ENCODE measurements at places on chromosomes 5 and 9.

DNA sequence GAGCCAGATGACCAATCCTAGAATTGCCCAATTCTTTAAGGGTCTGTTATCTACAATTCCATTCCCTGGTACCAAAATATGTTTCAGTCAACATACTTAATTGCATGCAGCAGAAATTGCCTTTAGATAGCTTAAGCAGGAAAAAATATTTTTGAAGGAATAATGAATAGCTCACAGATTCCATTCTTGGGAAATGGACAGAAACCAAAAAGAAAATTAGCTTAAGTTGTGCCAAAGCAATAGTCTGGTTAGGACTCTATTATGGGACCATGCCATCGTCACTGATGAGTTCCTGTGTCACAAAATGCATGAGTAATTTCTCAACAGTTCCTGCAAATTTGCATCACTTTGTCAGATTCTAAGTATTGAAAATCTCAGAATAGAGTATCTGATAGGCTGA lies 12.3 kb downstream of the ACTBL2 start:
- no peak for DNase-seq

DNA sequence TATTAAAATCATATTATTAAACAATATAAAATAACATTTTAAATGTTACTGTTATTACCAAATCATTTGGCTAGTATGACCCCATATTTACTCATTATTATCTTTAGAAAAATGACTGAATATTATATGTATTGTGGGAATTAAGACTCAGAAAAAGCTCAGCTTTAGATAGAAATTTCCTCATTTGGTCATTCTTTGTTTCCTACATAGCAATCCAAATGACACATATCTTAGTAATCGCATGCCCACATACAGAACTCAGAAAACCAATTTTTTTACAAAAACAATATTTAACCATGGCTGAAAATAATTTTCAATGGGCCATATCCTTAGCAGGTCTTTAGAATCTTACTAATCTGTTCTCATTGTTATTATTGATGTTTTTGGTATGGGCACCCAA lies 53.8 kb upstream of the TSLP start:
- no peak for DNase-seq

DNA sequence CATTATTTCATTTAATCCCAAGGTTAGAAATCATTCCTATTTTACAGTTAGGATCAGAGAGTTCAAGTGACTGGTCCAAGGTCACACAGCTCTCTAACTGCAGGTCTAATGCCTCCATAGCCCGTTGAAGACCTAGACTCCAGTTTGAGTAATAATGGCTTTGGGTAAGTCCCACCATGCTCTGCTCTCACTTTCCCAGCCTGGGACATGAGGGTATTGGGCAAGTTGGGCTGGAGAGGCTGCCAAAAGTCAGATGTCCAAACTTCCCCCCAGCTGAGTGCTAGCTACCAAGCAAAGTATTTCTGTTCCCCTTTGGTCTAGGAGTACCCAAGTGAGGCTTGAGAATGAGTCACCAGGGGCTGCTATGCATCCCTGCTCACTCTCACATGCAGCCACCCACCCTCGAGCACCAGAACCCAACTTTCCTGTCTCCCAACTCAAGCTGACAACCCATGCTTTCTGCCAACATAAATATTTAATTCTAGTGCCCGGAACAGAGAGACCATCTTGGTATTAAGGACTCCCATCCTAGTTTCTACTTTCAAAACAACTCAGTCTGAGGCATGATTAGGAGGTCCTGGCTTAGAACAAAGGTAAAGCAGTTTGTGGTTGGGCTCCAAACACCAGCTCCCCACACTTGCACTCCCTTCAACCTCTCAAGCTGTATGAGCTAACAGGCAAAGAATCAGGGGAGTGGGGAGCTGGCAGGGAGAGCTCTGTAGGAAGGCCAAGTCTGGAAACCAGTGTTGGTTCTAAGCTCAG lies 236.5 kb upstream of the TRIM32 start:
- no peak for DNase-seq

GRCh38 chr5:136811551-136811950 lies 446.2 kb upstream of the TRPC7 start:
- DNase-seq, result no peak

GRCh38 chr5:102529447-102529846 lies 30.6 kb upstream of the SLCO6A1 start:
- DNase-seq, result no peak

DNA sequence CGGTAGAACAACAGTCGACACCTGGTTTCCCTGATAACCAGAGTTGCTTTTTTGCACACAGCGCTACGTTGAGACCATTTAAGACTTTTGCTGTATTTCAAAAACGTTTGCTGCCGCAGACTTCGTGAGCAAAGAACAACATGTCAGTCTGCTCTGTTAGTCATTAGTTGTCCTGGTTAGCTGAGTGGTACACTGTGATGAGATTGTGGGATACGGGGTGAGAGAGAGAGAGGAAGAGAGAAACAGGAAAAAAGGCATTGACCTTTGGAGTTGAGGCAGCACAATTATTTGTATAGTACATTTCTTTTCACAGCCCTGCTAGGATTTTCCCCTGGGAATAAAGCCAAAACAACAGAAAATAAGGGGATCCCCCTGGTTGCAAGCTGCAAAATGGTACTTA lies 306.1 kb upstream of the WWC1 start:
- DNase-seq, result no peak

GRCh38 chr5:172509405-172509781 lies 55.1 kb upstream of the SH3PXD2B start:
- DNase-seq, result no peak

GRCh38 chr5:83720836-83721537 lies at the start of gene HAPLN1:
Gene HAPLN1, minus strand, starts transcription at chr5:83720855. Its CDS starts 47,332 bp downstream, at chr5:83673523.
- DNase-seq, result no peak

DNA sequence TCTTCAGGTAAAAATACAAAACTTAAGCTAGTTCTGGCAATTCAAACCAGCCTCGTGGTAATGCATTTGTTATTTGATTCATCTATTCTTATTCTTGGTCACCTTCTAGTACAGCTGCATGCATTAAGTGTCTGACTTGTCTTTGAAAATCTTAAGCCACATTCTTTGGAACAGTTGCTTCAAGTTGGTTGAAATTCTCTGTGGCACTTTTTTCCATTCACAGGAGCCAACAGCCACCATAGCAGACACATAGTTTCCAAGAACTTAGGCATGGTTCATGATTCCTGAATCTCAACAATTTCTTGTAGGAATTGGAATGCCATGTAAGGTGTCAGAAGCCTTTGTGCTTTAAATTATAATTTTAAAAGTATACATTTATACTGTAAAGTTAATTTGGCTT lies 47.4 kb upstream of the MEF2C start:
- DNase-seq, result no peak

DNA sequence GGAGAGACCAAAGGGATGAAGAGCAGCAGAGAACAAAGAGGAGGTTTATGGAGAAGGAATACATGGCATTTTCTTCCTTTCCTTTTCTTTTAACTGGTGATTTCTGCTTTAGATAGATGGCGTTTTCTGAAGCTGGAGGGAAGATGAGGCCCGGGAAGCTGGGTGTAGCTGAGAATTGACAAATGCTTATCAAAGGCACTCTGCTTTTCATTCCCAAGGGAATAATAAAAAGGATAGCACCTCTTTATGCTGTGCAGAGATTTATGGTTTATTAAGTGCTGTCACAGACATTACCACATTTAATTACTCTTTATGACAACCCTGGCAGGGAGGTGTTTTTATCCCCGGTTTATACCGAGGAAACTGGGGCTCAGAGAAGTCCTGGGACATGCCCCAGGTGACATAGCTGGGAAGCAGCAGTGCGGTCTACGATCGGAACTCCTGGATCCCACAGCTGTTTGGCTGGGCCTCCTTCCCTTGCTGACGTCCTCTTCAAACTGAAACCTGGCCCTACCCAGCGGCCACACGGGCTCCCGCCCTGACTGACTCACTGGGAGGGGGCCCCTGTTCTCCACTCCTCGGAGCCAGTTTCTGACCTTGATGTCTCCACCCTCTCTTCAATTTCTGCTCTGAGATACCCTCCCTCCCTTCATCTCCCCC lies 8.2 kb upstream of the EPB41L4B start:
- no peak for DNase-seq

DNA sequence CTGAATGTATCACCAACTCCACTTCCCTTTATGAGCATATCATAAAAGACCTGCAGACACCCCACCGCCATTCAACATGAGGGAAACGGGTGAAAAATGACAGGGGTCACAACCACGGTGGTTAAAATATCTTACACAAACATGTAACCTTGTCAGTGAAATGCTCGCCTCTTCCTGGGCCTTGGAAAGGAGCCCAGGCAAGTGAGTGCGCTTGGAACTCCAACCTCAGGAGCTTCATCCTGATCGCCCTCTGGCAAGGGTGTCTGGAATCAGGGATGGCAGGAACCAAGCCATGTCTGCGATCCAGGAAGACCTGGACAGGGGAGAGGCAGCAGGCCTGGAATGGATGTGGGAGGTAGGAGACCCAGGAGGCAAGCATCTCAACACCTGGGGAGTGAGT lies 282.7 kb downstream of the GAS1 start:
- DNase-seq, result no peak

GRCh38 chr9:137382444-137383080 lies 40.4 kb downstream of the EXD3 start:
- DNase-seq, result no peak

- DNase-seq, result no peak
Observed at GRCh38 chr5:36066001-36066539, 612 bp downstream of the UGT3A2 start.

DNA sequence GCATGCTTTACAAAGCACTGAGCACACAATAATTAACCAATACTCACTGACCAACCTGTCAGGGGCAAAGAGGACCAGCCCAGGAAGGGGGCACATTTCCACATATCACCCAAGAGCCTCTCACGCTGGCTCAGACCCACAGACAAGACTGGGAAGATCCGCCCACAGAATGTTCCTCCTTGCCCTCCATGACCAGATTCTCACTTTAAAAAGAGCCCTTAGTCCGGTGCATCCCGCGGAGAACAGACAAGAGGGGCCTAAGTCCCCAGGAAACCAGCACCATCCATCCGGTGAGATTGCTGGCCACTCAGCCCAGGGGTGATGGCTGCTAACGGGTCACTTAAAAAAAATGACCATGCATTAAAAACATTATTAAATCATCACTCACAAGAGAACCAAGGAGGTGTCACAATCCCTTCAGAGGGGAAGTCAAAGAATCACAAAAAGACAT lies 32.9 kb downstream of the SEMA4D start:
- no peak for DNase-seq

- no peak for DNase-seq
Observed at GRCh38 chr5:87231037-87231808, 36.5 kb upstream of the RASA1 start.

DNA sequence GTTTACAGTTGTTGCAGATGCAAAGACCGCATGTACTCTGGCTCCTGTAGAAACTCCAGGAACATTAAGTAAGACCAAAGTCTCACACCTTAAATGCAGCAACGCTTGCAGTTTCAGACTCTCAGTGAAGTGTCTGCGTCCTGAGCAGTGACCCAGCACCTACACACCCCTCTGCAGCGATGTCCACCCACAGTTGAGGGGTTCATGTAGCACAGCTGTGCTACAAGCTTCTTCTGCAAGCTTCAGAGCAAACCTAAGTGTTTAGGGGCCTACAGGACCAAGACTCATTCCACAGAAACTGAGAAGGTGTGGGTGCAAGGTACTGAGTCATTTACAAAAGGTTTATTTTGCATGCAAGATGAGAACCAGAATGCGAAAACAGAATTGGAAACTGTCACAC lies 191.0 kb downstream of the IRX2 start:
- DNase-seq, result no peak

- DNase-seq, result peak; percentile 54
Observed at GRCh38 chr9:72038890-72039410, 21.5 kb downstream of the C9orf57 start.

- no peak for DNase-seq
Observed at GRCh38 chr9:78967596-78968217, 604.1 kb upstream of the TLE4 start.

GRCh38 chr5:98872674-98873073 lies 56.1 kb downstream of the CHD1 start:
- DNase-seq, result no peak

GRCh38 chr5:91367908-91368648 lies 15.0 kb downstream of the ARRDC3 start:
- DNase-seq, result no peak

- DNase-seq, result peak; percentile 46
Observed at GRCh38 chr5:42756606-42757601, at the start of gene CCDC152. Gene CCDC152, plus strand, starts transcription at chr5:42756818. Its CDS starts 2,304 bp downstream, at chr5:42759122.

- DNase-seq, result no peak
Observed at GRCh38 chr9:135076143-135076875, 11.2 kb upstream of the OLFM1 start.

DNA sequence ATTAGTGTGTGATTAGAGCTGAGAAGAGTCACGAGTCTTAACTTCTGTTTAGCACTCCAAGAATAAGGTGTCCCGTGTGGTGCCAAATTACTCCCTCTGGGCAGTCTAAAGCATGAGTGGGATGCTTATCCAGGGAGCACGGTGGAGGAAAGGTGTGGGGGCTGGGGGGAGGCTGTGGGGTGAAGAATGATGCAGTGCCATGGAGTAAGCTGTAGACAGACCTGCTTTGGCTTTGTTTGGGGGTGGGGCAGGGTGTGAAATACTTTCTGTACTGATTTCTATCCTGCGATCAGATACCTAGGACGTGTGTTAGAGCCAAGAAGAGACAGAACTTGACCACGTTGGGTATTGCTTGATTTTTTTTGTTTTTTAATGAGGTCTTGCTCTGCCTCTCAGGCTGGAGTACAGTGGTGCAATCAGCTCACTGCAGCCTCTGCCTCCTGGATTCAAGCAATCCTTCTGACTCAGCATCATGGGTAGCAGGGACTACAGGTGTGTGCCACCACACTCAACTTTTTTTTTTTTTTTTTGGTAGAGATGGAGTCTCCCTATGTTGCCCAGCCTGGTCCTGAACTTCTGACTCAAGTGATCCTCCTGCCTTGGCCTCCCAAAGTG lies 232.8 kb downstream of the MAN2A1 start:
- DNase-seq, result no peak

- DNase-seq, result no peak
Observed at GRCh38 chr9:32382565-32383320, 1.7 kb upstream of the ACO1 start.

- DNase-seq, result no peak
Observed at GRCh38 chr5:124283031-124283430, 463.4 kb downstream of the ZNF608 start.

GRCh38 chr5:65161655-65162054 lies 320.1 kb downstream of the ADAMTS6 start:
- DNase-seq, result no peak

- no peak for DNase-seq
Observed at GRCh38 chr5:60102961-60103693, 209.6 kb upstream of the PDE4D start.

All from stimulated activated CD4-positive, alpha-beta T cell treated with anti-CD3 and anti-CD28 coated beads, Interleukin-4, amount 100 ng/mL, for 48 hours (primary cell).